ENCODE measurements at places on chromosomes 5 and 9.
A peak's percentile ranks its signal among the peaks of the same experiment; 100 is the strongest.

- peak; percentile 52 for DNase-seq
These were observed 9.1 kb upstream of the KIF12 start for GRCh38 chr9:114108016-114108833.

GRCh38 chr9:130756455-130757152 lies 63.0 kb downstream of the EXOSC2 start:
- DNase-seq = no peak

GRCh38 chr5:40437452-40437861 lies 242.3 kb upstream of the PTGER4 start:
- no peak for DNase-seq

- DNase-seq = peak; percentile 72
These were observed at the start of gene SNAPC4 for GRCh38 chr9:136400038-136400834. Gene SNAPC4, minus strand, starts transcription at chr9:136400170. Its CDS starts 1,742 bp downstream, at chr9:136398428.

- no peak for DNase-seq
These were observed 153.9 kb downstream of the MARCHF11 start for GRCh38 chr5:16025681-16026080.

- DNase-seq = no peak
These were observed at the start of gene PRELID2 for GRCh38 chr5:145834917-145835847. Gene PRELID2, minus strand, starts transcription at chr5:145835342. Its CDS starts 91 bp downstream, at chr5:145835251.

GRCh38 chr9:75378036-75378435 lies 289.7 kb downstream of the OSTF1 start:
- DNase-seq = no peak

- DNase-seq = no peak
These were observed 197.4 kb upstream of the ISL1 start for GRCh38 chr5:51185850-51186329.

- no peak for DNase-seq
These were observed 502 bp upstream of the PTGR1 start for GRCh38 chr9:111599955-111600343.

DNA sequence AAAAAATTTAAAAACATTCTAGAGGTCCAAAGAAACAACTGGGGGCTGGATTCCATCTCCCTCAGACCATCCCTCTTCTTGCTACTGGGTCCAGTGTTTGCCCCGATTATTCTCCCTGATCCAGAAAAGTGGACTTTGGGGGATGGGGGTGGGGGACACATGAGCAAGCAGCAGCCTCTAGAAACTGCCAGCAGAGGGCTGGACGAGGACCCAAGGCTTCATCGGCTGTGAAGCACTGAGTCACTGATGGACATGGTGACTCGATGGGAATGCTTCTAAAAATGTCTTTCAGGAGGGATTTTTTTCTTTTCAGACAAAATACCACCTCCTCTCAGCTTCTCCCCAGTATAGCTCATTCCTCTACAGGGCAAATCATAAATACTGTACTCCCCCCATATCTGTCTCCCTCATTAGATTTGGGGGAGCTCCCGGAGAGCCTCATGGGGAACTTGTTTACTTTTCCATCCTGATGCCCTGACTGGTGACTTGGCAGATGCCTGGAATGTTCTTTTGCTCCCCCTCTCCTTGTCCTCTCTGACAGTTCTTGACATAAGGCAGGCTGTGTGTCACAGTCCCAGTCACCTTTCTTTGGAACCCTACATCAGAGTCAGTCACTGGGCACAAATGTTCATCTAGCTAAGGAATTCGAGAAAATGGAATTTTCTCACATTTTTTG lies 67.2 kb upstream of the STC2 start:
- no peak for DNase-seq

Data from stimulated activated CD4-positive, alpha-beta T cell treated with anti-CD3 and anti-CD28 coated beads, TNF-alpha, amount 100 ng/mL, for 1 hour (primary cell).